ENCODE measurements at places on chromosomes 13 and 19. TPM values are rescaled to one million over a fixed set of nuclear protein-coding genes. Genes with fewer than 3 reads are reported as not detected.
A peak's percentile ranks its signal among the peaks of the same experiment; 100 is the strongest.

The FCGBP gene
- 3.1 TPM for total RNA-seq

- H3K36me3 ChIP-seq, result peaks cover 9% of the 10 kb centered on the region
- H3K4me3 ChIP-seq, result no peak overlapping the region
- H3K4me1 ChIP-seq, result peaks cover 9% of the 10 kb centered on the region
- DNase-seq, result peak; percentile 40
These were observed 11.2 kb upstream of the PRR19 start for GRCh38 chr19:42290523-42291434.

DNA sequence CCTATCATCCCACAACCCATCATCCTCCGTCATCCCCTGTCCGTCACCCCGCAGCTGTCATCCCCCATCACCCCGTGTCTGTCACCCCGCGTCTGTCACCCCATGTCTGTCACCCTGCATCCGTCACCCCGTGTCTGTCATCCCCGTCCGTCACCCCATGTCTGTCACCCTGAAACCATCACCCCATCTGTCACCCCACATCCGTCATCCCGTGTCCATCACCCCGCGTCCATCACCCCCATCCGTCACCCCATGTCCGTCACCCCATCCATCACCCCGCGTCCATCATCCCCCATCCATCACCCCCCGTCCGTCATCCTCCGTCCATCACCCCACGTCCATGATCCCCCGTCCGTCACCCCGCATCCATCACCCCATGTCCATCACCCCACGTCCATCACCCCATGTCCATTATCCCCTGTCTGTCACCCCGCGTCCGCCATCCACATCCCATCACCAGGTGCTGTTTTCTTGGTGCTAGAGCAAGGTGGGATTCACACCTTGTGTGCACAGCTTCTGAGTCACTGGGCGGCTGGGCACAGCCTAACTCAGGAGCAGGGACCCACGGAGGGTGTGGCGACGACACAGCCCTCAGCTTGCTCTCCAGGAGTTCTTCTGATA lies 24.2 kb downstream of the RASA3 start:
- no peak overlapping the region for H3K4me3 ChIP-seq
- no peaks in the 10 kb centered on the region for H3K27me3 ChIP-seq
- peaks cover 79% of the 10 kb centered on the region for H3K4me1 ChIP-seq
- DNase-seq, result no peak
- H3K27ac ChIP-seq, result peak overlapping the region; percentile 90
- H3K36me3 ChIP-seq, result peaks cover 17% of the 10 kb centered on the region

DNA sequence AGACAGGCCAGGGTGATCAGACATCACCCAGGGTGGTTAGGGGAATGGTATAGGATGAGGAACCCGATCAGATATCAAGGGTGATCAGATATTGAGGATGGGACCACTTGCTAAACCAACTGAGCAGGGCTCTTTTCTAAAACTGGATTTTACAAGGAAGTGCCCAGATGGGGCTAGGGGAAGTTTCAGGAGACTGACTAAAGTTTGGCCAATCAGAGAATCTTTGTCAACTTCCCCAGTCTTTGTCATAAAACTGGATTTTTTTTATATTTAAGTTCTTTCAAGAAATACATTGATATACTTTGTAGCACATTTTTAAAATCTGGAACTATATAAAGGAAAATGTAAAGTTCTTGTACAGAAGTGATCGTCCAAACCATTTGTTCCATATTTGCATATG lies 30.5 kb upstream of the DLEU7 start:
- no peak overlapping the region for H3K4me3 ChIP-seq
- DNase-seq, result no peak
- H3K4me1 ChIP-seq, result no peaks in the 10 kb centered on the region
- no peak overlapping the region for H3K27ac ChIP-seq

Measured in activated naive CD4-positive, alpha-beta T cell treated with anti-CD3 and anti-CD28 coated beads for 36 hours (primary cell).